Stimulated activated CD8-positive, alpha-beta memory T cell treated with anti-CD3 and anti-CD28 coated beads, Interleukin-7, amount 100 ng/mL, for 48 hours (primary cell): ENCODE measurements at places on chromosomes 3 and 15.

GRCh38 chr3:60743631-60744164 is 507.6 kb downstream of the FHIT start:
- DNase-seq, result no peak

DNA sequence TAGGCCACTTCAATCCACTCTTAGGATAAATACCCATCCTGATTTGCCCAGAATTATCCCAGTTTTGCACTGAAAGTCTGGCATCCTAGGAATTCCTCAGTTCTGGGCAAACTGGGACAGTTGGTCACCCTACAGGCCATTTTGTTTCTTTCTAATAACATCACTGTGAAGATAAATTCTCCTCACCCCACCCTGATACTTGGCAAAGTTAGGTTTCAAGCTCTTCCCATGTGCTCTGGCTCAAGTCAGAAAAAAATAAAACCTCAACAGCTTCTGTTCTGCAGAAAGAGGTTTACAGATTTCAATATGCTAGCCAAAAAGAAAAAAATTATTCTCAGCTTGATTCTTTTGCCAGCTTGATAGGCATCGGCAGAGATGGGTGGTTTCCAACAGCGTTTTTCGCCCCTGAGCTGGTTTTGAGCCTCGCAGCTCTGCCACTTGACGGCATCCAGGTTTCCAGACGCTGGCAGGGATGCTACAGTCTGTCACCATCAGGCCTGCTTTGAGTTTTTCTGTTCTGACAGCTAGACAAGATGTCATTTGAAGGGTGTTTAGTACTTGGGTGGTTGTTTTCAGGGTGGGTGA is 171.4 kb downstream of the SSR3 start:
- no peak for DNase-seq

DNA sequence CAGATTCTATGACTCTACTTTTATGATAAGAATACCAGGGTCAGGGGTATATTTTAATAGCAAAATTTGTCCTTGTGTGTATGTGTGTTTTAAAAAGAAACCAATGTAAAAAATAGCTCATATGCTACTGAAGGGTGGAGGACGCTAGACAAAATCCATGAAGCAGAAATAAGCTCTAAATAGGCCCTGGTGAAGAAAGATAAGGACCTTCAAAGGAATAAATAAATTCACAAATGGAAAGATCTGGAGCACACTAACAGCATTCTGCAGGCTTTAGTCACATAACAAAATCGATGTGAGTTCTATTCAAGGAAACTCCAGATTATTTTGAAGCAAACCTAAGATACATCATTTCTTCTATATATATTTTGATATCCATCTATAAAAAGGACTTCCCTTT is 27.2 kb upstream of the ATP11B start:
- DNase-seq, result no peak

DNA sequence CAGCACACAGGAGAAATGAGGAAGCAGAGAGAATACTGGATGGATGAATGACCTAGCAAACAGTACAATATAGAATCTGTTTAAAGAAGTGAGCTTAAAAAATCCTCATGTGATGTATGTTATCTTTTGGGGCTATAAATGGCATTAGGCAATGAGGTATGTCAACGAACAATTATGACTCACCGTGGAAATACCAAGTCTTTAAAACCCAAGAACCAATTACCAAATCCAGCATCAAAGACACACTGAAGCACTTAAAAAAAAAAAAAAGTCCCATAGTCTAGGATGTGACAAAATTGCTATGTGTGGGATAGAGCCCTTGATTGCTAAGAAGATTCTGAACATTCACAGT is 36.3 kb upstream of the HERC1 start:
- no peak for DNase-seq

DNA sequence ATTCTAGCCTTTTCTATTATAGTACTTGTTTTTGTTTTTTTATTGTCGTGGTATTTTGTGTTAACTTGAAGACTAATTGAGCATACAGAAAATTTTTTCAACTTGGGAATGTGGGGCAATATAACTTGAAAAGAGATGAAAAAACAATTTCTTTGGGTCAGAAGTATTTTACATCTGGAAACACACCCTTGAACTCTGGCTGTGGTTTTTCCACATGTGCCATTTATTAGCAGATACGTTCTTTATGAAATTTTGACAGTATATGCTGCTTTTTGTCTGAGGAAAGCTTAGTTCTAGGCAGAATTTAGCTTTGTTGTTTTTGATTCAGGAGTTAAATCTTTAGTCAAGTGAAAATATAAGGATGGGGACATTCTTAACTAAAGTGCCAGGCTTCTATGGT is 44.7 kb downstream of the TCF12 start:
- DNase-seq, result no peak

DNA sequence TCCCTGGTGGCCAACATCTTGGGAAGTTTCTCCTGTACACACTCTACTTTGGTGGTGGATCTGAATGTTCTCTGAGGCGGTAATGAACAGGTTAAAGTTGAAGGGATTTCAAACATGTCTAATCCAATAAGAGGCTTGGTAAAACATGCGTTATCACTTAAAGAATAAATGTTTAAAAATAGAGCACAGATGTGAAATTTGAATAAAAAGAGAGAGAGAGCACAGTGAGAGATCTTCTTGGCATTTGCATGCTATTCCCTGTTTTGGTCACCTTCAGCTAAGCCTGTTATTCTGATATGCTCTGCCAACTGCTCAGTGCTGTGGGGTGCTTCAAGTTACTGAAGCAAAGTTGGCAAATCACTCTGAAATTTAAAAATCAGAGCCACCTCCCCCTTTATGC is 237.7 kb upstream of the WNT5A start:
- no peak for DNase-seq

- DNase-seq, result no peak
Measured at GRCh38 chr3:117990627-117991026, 1044.0 kb downstream of the IGSF11 start.

GRCh38 chr3:156769721-156770654 is 56.2 kb upstream of the LEKR1 start:
- no peak for DNase-seq

DNA sequence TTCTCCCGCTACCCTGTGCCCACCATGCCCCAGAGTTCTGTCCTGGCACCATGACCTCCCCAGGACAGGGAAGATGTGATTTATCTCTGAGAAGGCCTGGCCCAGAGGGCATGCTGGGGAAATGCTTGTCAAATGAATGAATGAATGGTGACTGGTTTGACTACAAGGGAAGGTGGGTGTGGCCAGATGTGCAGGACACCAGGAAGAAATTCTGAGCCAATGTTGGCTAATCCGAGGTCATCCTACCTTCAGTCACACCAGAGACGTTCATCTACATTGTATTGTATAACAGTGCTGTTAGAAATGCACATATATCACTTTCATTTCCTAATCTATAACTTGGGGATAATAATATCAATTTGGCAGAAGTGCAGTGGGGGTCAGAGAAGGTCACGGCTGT is 138.4 kb downstream of the FAM43A start:
- no peak for DNase-seq

- DNase-seq, result no peak
Measured at GRCh38 chr15:49060710-49061495, 14.7 kb upstream of the SECISBP2L start.

- no peak for DNase-seq
Measured at GRCh38 chr3:64311424-64312061, 86.3 kb upstream of the PRICKLE2 start.

- no peak for DNase-seq
Measured at GRCh38 chr3:57942872-57943283, 65.3 kb upstream of the FLNB start.

DNA sequence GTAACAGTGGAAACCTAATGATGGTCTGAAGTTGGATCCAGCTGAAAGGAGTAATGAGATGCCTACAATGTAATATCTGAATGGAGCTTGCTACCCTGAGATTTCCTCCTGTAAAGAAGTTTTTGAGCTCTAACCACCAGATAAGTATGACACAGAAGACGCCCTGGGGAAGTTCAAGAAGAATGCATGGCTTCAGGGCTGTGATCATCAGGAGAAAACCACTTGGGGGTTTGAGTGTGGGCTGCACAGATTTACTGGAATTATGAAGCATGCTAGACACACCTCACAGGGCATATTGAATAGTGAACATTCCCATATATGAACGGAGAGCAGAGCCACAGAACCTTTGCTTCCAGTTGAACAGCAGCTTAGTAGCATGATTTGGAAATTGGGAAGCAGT is 10.6 kb upstream of the CCDC80 start:
- no peak for DNase-seq

- no peak for DNase-seq
Measured at GRCh38 chr15:46872981-46873330, 844.3 kb upstream of the SEMA6D start.

GRCh38 chr15:61819386-61819785 is 240.9 kb downstream of the VPS13C start:
- no peak for DNase-seq
